ENCODE measurements at places on chromosomes 1 and 21.

GRCh38 chr1:14913482-14914177 is 239.9 kb upstream of the TMEM51 start:
- no peak for DNase-seq

DNA sequence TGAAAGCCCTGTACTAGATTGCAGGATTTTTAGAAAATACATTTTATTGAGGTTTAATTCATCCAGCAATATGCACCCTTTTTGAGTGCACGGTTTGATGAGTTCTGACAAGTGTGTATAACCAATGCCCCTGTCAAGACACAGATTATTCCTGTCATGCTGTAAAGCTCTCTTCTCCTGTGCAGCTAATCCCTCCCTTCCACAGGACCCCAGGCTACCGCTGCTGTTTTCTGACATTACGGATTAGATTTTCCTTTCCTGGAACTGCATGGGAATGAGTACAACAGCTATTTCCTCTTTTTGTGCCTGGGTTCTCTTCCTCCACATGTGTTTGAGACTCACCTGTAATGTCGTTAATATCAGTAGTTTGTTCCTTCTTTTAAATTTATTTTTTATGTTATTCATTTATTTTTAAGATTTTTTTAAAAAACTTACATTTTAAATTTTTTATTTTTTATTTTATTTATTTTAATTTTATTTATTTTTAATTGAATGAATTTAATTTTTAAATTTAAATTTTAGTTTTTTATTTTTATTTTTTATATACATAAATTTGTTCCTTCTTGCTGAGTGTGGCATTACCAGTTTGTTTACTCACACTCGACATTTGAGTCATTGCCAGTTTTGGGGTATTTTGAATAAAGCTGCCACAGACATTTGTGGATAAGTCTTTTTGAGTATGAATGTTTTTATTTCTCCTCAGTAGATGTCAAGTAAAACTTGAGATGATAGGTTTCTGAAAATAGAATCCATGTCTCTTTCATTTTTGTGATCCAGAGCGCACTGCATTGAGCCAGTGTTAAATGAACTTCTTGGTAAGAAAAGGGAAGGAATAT is 79.0 kb upstream of the B3GALT5 start:
- DNase-seq: no peak

DNA sequence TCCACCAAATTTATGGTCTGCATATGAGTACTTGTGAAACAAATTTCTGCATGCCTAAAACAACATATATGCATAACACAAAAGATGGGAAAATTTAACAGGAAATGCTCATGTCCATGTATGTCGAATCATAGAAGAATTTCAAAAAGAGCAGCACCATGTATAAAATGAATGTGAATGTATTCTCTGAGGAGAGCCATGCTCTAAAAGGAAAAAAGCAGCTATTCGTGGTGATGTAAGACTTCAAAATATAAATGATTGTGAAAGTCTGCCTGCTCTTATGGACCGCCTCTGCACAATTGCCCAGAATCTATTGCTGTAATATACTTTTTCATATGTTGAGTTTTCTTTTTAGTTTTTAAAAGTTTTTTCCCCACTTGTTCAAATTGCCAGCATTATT is 66.8 kb downstream of the EPB41 start:
- DNase-seq: no peak

DNA sequence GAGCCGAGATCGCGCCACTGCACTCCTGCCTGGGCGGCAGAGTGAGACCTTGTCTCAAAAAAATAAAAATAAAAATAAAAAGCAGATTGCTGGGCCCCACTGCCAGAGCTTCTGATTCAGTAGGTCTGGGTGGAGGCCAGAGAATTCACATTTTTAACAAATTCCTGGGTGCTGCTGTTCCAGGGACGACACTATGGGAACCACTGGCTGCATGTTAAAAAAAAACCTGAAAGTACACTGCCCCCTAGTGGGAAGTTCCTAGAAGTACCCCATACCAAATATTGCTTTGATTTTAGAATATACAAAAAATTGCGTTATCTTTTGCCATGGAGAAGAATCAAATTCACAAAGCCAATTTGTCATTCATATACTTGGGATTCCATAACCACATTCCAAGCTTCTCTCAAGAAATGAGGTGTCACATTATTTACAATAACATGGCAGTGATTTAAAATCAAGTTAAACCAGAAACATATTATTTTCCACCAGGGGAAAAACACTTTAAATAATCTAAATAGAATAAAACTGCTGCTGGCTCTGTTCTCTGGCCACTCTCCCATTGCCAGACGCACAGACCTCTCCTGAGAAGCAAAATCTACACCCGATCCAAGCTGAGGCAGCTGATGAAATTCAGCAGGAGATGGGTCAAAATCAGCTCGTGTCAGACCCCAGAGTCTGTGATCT is 27.4 kb downstream of the SYF2 start:
- no peak for DNase-seq

- DNase-seq: no peak
Observed at GRCh38 chr1:8678673-8679394, 138.6 kb downstream of the RERE start.
